ENCODE measurements at places on chromosomes 1 and 21. TPM values are rescaled to one million over a fixed set of nuclear protein-coding genes. Genes with fewer than 3 reads are reported as not detected.

- no peak for DNase-seq
Observed at GRCh38 chr1:22118291-22118992, 24.5 kb downstream of the WNT4 start.

Gene CHRM3
- 10.9 TPM for total RNA-seq

DNA sequence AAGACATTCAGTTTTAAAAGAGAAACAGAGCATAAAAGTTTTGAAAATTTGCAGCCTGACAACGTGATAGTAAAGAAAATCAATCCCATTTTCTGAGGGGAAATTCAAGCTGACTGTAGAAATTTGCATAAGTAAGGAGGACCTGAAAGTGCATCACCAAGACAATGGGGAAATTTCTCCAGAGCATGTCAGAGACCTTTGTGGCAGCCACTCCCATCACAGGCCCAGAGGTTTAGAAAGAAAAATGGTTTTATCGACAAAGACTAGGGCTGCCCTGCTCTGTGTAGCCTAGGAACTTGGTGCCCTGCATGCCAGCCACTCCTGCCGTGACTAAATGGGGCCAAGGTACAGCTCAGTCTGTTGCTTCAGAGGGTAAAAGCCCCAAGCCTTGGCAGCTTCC lies 1640.2 kb upstream of the PRMT6 start:
- DNase-seq, result no peak

GRCh38 chr1:178581351-178582303 lies 68.7 kb downstream of the TEX35 start:
- no peak for DNase-seq

- no peak for DNase-seq
Observed at GRCh38 chr1:7471836-7472235, 299.3 kb upstream of the VAMP3 start.

GRCh38 chr1:11735531-11735853 lies 444 bp upstream of the AGTRAP start:
- no peak for DNase-seq

DNA sequence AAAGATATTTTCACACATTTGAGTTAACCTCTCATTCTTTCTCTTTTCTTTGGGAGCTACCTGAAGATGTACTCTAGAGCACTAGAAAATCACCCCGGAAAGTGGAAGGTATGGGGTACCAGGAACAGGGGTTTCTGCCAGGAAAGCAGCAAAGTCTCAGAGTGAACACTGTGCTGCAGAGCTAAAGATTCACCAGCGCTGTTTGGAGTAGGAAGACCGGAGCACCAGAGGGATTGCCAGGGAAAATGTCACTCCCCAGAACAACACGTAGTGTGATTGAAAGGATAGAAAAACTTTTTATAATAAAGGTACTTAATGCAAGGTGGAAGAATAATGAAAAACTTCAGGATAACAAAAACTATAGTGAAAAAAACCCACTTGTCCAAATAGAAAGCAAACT lies 26.7 kb upstream of the KCNK1 start:
- no peak for DNase-seq

DNA sequence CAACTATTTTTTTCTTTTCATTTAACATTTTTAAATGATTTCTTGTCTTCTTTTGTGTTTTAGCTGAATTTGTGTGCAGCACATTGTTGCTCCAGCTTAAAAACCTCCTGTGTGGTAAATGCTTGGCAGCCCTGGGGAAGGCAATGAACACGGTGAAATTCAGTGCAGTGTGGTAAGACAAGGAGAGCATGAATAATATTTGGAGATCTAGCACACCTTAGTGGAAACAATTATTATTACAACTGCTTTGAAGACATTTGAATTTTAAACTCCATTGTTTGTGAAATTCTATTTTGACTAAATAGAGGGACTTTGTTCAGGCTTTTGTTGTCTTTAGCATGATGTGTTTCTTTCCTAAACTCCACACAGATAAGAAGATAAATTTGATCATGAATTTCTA lies 242.6 kb upstream of the CXADR start:
- no peak for DNase-seq

GRCh38 chr1:48794816-48795215 lies 18.1 kb upstream of the BEND5 start:
- DNase-seq, result no peak

- no peak for DNase-seq
Observed at GRCh38 chr1:92822879-92823278, 9.0 kb upstream of the RPL5 start.

Gene ACTA1
- 2.9 TPM for total RNA-seq

DNA sequence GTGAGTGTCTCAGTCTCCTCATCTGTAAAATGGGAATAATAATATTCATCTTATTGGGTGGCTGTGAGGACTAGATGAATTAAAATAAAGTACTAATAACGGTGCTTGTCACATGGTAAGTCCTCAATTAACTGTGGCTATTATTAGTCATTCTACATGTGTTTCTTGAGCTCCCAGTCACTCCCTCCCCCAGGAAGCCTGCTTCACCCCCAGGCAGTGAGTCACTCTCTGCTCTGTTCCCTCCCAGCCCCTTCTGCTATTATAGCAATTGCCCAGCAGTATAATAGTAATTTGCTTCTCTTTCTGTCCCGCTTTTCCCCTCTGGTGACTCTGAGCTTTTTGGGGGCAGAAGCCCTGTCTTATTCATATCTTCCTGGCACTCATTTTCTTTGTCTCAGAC lies 102.0 kb downstream of the BEND5 start:
- no peak for DNase-seq

GRCh38 chr1:235843461-235843961 lies 23.2 kb downstream of the LYST start:
- DNase-seq, result no peak

GRCh38 chr21:29403922-29404538 lies 105.3 kb downstream of the BACH1 start:
- no peak for DNase-seq

Gene KCNQ4
- total RNA-seq, result 2.7 TPM

DNA sequence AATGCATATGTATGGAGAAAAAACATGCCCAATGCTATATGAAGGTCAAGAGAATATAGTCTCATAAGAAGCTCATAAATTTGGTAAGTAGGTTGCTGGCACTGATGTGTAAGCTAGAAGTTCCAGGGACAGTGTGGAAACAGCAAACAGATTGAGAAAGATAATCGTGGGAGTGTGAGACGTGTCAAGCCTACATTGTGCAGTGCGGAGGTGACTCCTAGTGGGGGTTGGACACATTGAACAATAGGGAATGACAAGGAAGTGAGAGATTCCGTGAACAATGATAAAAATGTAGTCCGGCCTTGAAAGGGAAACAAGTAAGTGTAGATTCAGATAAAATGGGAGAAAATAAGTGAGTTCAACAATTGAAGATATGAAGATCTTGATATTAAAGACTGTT lies 788.4 kb upstream of the PRMT6 start:
- DNase-seq, result no peak

DNA sequence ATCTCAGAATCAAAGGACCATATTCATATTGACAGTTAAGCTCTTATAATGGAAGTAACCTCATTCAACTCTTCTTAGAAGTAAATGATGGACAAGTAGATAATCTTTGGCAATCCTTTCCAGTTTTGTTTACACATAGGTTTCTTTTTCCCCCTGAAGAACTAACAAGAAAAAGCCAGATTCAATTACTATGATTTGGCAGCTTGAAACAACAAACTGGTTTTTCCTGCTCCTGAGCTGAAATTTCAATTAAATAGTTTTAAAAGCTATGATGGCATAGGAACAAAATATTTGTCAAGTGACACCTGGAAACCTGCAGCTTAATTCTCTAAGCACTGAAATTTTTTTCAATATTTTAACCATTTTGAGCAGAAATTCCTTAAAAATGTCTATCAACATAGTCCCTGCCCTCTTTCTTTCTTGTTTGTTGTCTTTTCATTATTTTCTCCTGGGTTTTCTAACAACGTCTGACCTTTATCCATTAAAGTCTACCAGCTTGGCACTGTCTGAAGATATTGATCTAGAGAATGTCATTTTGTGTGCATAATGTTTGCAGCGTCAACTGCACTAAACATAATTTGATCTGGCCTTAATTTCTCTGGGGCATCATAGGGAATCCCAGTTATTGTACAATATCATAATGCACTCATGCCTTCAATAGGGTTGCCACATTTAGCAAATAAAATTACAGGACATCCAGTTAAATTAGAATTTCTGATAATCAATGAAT lies 4.0 kb upstream of the SLC35A3 start:
- DNase-seq, result no peak

- DNase-seq, result no peak
Observed at GRCh38 chr1:17584539-17584938, 45.0 kb downstream of the ARHGEF10L start.

- no peak for DNase-seq
Observed at GRCh38 chr1:9075022-9075421, 5.6 kb upstream of the SLC2A5 start.

DNA sequence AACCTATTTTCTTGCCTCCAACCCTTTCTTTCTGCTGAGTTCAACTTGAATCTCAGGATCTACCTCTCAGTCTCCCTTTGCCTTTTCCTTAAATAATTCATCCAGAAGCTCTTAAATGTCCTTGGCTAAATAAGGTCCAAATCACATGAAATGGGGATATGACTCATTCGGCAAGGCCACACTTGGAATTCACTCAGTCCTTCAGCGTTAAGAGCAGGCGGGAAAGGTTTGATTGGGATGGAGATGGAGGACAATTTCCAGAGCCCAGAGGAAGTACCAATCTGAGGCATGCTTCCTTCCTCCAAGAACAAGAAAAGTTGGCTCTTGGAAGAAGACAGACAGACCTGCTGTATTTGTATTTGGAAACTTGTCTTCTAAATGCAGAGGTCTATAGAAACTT lies 128.5 kb downstream of the PROX1 start:
- DNase-seq, result no peak

GRCh38 chr21:38129711-38130110 lies 127.1 kb upstream of the KCNJ15 start:
- DNase-seq, result no peak

DNA sequence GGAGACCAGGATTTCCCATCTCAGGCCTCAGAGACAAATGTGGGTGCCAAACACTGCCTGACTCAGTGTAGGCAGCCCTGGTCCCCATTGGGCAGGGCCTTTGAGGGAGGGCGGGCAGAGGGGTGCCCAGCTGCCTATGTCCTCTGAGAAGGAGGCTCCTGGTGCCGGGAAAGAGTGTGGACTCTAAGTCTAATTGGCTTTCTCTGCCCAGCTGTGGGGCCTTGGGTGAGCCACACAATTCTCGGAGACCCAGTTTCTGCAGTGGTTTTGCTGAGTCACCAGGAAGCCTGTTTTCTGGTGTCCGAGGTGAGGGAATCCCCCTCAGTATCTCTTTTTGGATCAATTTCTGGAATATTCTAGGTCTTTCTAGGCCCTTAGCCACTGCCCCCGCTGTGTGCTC lies 35.3 kb upstream of the ACTL8 start:
- DNase-seq, result no peak

DNA sequence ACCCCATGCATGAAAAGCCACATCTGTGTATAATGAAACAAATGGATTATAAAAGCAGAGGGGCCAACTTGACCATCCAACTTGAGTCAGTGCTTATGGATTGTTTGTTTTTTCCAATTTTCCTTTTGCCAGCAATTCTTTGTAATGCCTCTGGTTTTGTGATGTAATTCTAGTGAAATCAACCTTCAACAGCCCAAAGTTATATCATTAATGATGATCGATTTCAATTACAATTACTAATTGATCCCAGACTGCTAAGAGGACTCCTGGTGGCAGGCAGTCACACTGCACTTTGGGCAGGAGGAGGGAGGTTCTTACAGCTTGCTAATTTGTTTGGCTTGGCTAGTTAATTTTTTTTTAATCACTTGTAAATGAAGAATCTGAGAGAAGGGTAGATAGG lies 552.3 kb downstream of the NUF2 start:
- DNase-seq, result no peak

- DNase-seq, result no peak
Observed at GRCh38 chr1:153770797-153771196, 4.4 kb upstream of the SLC27A3 start.

DNA sequence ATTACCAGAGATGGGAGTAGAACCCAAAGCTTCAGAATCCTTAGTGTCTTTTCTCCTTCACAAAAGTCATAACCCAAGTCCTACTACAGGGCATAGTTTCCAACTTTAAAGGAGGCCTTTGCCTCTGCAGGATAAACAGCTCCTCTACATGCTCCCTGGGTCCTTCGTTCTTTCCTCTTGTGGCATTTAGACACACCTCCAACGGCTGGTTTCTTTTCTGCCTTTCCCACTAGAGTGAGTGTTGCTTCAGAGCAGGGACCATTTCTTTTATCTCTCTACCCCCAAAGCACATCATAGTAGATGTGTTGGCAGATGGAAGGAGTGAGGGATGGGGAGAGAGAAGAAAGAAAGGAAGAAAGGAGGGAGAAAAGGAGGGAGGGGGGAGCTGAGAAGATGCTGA lies 144.7 kb upstream of the SPATA6 start:
- DNase-seq, result no peak

Gene CHIT1
- total RNA-seq, result not detected

- DNase-seq, result no peak
Observed at GRCh38 chr1:116482490-116482889, 88.3 kb downstream of the CD58 start.

Gene RAB7B
- total RNA-seq, result 19.3 TPM

GRCh38 chr1:67570486-67571143 lies 114.4 kb upstream of the GADD45A start:
- no peak for DNase-seq

DNA sequence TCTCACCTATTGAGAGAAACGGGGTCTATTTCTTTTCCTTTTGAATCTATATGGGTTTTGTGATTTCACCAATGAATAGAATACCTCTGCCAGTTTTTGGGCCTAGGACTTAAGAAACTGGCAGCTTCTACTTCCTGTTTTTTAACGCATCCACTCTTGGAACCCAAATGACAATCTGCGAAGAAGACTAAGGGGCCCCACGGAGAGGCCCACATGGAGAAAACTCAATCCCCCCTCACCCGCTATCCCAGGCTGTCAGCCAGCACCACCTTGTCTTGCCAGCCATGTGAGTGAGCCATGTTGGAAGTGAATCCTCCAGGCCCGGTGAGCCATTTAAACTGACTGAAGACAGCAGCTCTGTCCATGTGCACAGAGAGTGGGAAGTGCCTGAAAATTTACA lies 3.6 kb upstream of the HENMT1 start:
- no peak for DNase-seq

Gene CYP4X1
- total RNA-seq, result 14.8 TPM

Gene PERM1
- 0.17 TPM for total RNA-seq

DNA sequence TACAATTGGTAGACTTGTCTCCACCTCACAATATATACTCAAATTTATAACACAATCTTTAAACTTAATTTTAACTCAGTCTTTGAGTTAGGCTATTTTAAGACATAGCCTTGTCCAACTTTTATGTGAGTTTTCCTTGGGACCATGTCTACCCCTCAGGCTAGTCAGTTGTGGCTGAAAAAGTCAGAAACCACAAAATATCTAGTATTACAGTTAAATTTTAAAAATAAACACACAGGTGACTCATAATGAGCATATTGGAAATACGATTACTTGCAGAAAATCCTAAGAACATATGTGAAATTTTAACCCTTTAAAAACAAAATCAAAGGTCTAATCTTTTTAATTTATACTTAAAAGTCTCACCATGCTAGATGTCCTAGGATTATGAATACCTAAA lies 4.8 kb upstream of the ASB17 start:
- DNase-seq, result no peak

Gene TNFSF4
- 0.32 TPM for total RNA-seq

Measured in lower leg skin (tissue), 4 donors.